ENCODE measurements at places on chromosomes 12 and 14.

GRCh38 chr14:68306265-68306933 is 486.5 kb downstream of the ZFP36L1 start:
- no peak for DNase-seq

- DNase-seq: no peak
Measured at GRCh38 chr14:106691601-106692291, 1165.4 kb downstream of the TMEM121 start.

GRCh38 chr12:124386661-124387527 is 92.0 kb downstream of the RFLNA start:
- no peak for DNase-seq

DNA sequence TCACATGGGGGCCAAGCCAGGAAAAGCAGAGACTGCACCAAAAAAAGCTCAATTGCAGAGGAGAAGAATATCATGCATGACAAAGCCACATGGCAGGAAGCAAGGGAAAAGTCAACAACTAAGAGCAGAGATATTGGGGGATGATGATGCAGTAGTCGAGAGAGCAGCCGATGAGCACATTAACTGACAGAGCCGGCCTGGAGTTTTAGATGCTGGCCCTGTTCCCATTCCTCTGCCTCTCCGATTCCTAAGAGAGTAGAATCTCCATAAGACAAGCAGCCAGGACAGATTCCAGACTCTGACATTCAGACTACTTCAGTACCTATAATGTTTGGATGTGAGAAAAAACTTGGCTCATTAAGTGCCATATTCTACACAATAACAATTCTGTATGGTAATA is 155.9 kb downstream of the KCNH5 start:
- DNase-seq: no peak

DNA sequence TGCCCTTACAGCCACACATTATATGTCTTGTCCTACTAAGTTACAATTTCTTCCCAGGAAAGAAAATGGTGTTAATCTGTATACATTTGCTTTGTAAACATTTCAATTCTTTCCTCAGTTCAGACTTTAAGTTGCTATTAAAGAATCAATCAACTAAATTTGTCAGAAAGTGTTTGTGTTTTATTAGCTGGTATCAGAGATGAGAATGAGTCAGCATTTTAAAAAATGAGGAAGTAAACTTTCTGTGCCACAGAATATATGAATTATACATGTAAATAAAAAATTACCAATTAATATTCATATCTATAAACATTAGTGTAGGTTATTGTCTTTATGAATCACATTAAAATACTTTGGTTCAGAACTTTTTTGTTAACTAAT is 82.0 kb downstream of the LMO3 start:
- no peak for DNase-seq

- no peak for DNase-seq
Measured at GRCh38 chr12:92244036-92244435, 98.4 kb upstream of the BTG1 start.

DNA sequence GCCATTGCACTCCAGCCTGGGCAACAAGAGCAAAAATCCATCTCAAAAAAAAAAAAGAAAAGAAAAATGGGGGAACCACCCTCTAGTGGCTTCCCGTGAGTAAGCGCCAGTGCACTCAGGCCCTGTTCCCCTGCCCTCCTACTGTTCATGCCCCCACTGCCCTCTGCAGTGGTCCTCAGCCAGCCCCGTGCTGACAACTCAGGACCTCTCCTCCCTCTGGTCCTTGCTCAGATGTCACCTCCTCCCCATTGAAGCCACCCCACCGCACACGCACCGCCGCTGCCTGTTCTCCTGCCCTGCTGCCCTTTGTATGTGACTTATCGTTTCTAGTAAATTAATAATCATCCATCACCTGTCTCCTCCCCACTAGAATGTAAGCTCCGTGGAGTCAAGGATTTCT is 58.8 kb upstream of the DYNC1H1 start:
- no peak for DNase-seq

GRCh38 chr14:104524726-104525125 is 54.8 kb upstream of the C14orf180 start:
- DNase-seq: no peak

DNA sequence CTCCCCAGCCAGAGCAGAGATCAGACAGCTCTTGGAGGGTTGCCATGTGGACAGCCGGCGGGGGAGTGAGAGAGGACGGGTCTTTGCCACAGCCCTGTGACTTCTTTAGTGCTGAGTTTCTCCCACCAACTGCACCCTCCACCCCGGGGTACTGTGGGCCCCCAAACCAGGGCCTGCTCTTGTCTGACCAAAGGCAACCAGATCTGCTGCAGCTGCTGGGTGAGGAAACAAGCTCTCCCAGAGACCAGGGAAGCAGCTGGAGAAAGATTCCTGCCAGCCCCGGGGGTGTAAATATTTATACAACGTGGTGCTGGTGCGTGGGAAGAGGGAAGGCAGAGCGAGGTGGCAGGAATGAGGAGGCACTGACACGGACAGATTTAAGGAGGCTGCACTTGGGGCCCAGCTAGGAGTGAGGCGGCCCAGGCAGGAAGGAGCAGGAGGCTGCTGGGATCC is 14.3 kb upstream of the ZFP36L1 start:
- no peak for DNase-seq

DNA sequence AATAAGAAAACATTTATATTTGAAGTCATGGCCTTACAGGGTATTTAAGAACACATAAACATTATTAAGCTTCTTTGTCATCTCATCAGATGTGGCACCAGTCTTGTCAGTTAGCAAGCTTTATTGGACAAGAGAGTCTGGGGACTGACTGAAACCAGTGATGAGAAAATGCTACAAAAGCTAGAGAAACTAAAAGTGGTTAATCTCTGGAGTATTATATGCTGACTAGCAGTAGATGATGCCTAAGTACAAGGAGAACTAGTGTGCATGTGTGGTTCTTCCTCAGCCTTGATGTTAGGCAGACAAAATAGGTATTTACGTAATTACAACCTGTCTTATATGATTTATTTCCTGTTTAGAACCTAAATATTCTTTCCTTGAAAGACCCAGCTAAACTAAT is 176.5 kb downstream of the CPNE8 start:
- DNase-seq: no peak

Data from stimulated activated CD8-positive, alpha-beta memory T cell treated with anti-CD3 and anti-CD28 coated beads, Interleukin-7, amount 100 ng/mL, for 1 hour (primary cell).